ENCODE measurements at places on chromosomes 11 and 22. TPM values are rescaled to one million over a fixed set of nuclear protein-coding genes. Genes with fewer than 3 reads are reported as not detected.

DNA sequence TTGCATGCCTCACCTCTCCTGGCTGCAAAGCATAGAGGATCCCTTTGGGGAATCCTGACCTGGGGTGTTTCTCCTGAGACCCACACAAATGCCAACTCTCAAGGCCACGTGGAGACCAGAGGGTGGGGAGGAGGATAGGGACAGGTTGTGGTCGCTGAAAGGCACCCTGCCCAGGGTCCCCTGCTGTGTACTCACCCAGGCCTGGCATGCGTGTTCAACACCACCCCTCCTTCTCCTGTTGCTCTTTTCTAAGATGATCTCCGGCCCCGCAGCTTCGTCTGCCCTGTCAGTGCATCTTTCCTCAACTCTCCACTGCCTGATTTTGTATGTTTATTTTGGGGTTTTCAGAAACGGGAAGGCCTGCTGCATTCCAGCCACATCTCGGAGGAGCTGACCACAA, 44.6 kb upstream of the PARVG start:
- no peak for DNase-seq

DNA sequence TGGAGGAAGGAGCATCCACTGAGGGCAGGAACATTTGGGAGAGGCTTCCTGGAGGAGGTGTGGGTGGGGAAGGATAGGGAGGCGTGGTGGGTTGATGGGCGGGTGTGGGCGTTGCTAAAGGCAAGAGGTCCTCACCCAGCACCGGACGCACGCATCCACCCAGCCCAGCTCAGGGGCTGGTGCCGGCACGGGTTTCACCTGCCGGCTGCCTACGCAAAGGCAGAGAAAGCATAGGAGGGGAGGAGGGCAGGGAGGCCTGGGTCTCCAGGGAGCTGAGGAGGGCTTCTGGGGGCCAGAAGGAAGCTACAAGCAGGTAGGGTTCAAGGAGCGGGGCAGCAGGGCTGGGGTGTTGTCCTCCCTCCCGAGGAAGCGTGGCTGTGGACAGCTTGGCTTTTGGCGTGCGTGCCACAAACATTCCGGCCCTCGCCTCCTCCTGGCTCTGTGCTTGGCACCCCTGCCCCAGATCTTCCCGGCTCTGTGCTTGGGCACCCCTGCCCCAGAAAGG, 7.8 kb downstream of the SSH3 start:
- no peak for DNase-seq

Gene PKDREJ
- 0.12 TPM for total RNA-seq

DNA sequence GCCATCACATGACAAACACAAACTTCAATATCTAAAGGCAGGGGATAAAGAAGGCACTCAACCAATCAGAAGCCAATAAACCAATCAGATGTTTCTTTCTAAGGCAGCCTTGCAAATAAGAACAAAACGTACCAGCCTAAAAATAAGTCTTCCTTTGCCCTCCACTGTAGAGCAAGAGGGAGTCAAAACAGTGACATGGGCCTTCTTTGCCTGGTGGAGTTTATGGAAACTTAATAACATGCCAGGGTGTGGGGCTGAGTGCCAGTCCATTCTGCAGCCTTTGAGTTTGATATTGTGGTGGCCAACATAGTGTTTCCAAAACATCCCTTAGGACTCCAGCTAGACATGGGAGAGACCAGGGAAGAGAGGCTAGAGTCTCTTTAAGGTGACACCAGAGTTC, 126.1 kb upstream of the NECTIN1 start:
- no peak for DNase-seq

Gene LMNTD2
- total RNA-seq, result 0.58 TPM

DNA sequence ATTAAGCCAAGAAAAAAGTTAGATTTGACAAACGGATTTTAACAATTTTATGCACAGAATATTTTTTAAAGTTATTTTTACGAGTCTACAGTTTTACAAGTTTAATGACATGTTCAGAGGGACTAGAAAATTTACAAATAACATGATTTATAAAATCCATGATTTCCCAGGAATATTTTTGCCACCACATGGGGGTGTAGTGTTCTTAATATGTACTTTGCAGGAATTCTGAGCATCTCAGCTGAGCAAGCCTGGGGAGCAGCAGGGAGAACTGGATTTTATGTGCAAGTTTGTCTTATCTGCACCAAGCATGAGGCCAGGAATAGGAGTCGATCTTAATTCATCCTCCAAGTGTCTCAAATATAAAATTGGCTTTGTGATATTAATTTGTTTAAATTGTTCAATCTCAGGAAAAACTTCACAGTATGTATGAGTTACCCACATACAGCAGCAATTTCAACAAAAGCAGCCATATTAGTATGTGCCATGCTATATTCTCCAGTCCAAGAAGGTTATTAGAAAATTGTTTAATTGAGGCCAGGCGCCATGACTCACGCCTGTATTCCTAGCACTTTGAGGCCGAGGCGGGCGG, 826.3 kb downstream of the DLG2 start:
- no peak for DNase-seq

Gene SOX10
- total RNA-seq, result 3.6 TPM

All from left cardiac atrium (tissue), 4 donors.